Hematopoietic multipotent progenitor cell (in vitro differentiated cells): ENCODE measurements at places on chromosomes 4 and X.

DNA sequence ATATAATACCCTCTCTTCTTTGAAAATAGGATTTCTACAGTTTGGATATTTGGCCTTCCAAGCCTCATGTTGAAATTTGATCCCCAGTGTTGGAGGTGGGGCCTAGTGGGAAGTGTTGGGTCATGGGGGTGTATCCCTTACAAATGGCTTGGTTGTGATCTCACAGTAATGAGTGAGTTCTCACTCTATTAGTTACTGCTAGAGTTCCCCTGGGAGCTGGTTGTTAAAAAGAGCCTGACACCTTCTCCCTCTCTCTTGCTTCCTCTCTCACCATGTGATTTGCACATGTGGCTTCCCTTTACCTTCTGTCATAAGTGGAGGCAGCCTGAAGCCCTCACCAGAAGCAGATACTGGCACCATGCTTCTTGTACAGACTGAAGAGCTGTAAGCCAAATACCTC lies 73.9 kb downstream of the HDAC8 start:
- DNase-seq, result no peak

DNA sequence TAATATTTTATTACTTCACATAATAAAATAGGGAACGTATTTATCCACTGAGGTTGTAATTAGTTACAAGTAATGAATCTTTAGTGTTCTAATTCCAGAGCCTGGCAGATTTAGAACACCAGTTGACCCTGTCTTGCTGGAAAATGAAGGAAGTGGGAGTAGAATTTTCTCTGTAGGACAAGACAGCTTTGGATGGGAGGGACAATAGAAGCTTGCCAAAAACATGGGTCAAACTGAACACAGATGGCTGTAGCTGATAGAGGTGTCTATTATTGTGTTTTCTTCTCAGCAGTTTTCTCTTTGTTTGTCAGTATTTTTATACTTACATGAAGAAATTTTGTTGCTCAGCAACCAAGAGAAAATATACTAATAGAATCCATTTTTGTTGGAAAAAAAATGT lies 20.2 kb downstream of the FAT4 start:
- DNase-seq, result no peak

DNA sequence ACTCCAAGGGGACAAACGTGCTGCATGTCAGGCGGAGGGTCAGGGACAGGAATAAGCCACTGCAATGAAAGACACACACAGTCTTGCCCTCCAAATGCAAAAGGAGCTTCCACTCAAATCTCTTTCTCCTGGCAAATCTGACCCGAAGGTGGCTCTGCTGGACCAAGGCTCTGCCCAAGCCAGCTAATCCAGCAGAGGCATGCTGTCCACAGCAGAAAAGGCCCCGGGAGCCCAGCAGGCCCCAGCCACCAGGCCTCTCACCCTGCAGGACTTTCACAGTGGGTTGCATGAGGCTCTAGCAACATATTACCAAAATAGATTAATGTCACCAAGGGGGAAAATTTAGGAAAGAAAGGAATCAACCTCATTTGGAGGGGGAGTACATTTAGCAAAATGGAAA lies 628.6 kb downstream of the BCOR start:
- DNase-seq, result no peak

- DNase-seq, result no peak
Observed at GRCh38 chr4:14865804-14866203, 136.5 kb upstream of the CPEB2 start.

GRCh38 chrX:123779908-123780396 lies 47.1 kb upstream of the THOC2 start:
- DNase-seq, result no peak

- peak; percentile 66 for DNase-seq
Observed at GRCh38 chrX:69538321-69538876, 34.3 kb downstream of the NALF2 start.

- no peak for DNase-seq
Observed at GRCh38 chrX:6980981-6981380, 166.5 kb upstream of the STS start.

- peak; percentile 41 for DNase-seq
Observed at GRCh38 chrX:70386235-70386634, 36.9 kb upstream of the GDPD2 start.

DNA sequence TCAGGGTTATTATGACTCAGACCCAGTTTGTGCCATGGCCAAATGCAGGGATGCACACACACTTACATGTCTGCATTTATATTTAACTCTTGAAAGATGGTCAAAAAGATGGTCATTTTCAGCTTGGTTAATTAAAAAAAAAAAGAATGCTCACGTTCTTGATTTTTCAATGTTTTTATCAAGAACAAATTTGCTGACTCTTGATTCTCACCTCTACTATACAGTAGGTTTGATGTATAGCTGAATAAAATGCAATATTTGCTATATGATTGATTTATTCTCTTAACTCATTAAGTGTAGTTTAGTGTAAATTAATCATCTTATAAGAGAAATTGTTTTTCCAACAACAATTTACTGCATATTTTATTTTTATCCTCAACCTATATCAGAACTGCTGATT lies 160.4 kb downstream of the SLIT2 start:
- DNase-seq, result no peak

GRCh38 chrX:10172877-10173276 lies 16.1 kb downstream of the CLCN4 start:
- DNase-seq, result no peak

DNA sequence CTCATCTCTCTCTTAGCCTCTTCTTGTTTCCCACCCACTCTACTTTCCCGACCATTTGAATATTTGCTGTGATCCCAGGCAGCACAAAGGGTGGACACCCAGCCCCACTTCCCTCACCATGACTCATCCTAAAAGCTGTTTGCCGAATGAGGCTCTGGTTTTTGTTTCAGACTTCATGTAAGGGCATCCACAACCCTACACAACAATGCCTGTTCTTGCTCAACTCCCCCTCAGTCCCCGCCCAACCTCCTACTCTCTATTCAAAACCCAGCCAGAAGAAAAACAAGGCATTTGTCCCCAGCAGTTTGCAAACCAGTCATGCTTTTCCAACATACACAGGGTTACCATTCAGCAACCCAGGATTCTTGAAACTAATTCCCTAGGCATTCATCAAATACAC lies 516.5 kb upstream of the CNKSR2 start:
- DNase-seq, result no peak

DNA sequence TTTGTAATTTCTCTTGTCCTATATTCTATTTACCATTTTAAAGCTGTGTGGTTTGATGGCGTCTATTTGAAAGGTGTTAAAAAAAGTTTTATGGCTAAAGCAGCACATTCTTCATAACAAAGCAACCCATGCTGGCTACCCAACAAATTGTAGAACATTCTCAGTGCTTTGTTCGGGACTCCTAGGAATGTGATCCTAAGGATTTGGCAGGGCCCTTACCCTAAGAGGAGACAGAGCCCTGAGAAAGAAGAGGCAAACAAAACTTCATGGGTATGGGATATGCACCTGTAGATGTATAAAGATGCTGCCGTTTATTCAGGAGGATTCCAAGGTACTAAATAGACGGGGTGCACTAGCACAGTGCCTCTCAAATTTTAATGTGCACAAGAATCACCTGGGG lies 370.8 kb upstream of the DIPK2B start:
- no peak for DNase-seq

DNA sequence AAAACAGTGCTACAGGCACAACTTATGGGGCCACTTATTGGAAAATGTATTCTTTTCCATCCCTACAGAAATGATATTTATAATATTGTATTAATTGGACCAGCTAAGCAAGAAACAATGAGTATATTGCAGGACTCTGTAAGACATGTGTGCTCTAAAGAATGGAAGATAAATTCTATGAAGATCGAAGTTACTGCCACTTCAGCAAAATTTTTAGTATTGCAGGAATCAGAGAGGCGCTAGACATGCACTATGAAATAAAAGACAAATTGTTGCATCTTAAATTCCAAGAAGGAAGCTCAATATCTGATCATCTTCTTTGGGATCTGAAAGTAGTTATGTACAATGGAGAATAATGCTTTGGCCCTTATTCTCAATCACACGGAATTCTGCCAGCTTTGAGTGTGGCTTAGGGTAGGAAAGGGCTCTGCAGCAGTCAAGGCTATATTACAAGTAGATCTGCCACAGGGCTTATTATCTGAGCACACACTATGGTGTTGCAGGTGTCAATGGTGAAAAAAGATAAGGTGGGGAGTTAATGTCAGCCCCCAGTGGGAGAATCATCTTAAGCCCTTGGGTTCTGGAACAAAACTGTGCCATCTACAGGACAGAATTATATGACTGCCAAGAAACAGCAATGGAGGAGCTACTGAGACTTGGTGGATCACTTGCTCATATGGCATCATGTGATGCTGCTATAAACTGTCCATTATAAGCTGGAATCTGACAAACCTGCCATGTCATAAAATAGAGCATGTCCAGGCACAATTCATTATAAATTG lies 334.0 kb upstream of the NDST3 start:
- DNase-seq, result peak; percentile 7

DNA sequence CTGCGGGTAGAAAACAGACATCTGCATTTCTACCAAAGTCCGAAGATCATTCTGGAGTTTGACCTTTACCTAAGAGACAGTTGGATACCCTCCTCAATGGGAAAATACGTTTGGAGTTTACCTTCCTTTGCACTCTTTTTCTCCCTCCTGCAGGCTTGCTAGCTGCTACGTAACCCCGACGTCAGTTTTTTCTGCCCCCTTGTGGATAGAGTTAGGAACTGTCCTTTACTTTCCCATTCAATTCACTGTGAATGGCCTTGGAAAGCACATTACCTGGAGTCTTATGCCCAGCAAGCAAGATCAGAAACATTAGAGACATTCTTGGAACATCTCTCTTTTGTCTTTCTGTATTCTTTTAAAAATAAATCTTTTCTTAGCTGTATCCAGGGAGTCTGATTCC lies 250.7 kb downstream of the NAP1L3 start:
- DNase-seq, result no peak

DNA sequence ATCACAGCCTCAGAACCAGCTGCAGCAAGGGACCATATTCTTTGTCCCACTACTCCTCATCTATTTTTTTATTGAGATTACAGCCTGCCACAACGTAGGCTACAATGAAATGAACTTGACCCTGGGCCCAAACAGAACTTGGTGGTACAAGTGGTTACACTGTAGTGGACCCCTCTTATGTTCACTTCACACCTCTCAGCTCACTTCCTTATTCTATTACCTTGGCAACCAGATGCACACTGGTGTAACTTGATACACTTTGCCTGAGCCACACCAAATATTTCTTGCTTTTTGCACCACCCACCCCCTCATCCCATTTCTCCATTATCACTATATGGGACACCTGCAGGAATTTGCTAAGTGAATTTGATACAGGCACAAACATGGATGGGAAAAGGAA lies 105.8 kb downstream of the CXCL13 start:
- DNase-seq, result no peak

DNA sequence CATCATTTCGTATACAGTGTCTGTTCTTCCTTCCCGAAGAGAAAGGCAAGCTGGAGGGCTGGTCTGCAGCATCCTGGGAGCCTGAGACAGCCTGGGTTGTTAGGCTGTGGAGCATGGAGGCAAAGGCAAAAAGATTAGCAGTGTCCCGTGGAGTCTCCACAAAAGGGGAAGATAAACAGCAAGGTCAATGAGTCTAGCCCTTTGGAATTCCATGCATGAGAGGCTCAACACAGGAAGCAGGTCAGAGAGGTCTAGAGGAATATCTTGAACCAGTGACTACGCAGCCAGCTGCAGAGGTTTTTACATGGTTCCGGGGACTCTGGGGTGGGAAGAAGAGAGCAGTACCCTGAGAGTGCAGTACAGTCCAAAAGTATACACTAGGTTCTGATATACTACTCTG lies 12.2 kb upstream of the MCF2 start:
- no peak for DNase-seq

GRCh38 chr4:6342530-6343293 lies 73.1 kb downstream of the WFS1 start:
- peak; percentile 56 for DNase-seq

DNA sequence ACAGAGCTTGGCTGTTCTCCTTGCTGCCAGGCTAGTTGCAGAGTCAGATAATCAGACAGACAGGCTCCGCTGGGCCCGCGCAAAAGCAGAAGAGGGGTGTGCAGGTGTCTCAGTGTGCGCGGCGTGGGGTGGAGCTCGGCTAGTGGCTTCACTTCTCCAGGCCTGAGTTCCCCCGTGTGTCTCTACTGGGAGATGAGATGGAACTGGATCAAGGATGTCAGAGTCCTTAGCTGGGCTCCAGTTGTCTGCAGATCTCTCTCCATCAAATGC lies 21.1 kb downstream of the HTRA3 start:
- DNase-seq, result no peak

- DNase-seq, result no peak
Observed at GRCh38 chr4:119832776-119833175, 204.2 kb upstream of the PDE5A start.

- DNase-seq, result no peak
Observed at GRCh38 chrX:40174001-40174853, 76.5 kb upstream of the BCOR start.

- no peak for DNase-seq
Observed at GRCh38 chr4:75169427-75169826, 236.5 kb downstream of the PARM1 start.

- DNase-seq, result no peak
Observed at GRCh38 chr4:180953572-180953971, 1289.6 kb upstream of the TENM3 start.

GRCh38 chr4:160947653-160948052 lies 1216.1 kb downstream of the FSTL5 start:
- no peak for DNase-seq

GRCh38 chr4:2697995-2698414 lies 58.1 kb downstream of the TNIP2 start:
- no peak for DNase-seq

DNA sequence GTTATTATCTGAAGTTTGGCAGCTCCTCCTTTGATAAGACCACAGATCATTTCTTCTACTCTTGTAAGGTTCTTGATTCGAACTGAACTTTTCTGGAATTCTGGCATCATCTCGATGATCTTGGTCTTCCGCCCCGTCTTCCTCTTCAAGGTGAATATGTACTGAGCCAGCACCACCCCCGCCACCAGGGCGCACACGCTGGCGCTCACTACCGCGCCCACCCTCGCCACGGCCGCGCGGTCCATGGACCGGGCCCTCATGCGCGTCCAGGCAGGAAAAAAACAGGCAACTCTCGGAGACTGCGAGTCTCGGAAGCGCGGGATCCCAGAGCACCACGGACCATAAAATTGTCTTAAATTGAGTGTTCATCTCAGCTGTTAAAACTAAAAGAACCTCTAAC lies 458.4 kb upstream of the NDST3 start:
- DNase-seq, result no peak
